Stomach (tissue), 19 donors: ENCODE measurements at places on chromosomes 4 and X.

GRCh38 chrX:102672856-102673255 lies 21.6 kb downstream of the GPRASP1 start:
- no peak for DNase-seq

DNA sequence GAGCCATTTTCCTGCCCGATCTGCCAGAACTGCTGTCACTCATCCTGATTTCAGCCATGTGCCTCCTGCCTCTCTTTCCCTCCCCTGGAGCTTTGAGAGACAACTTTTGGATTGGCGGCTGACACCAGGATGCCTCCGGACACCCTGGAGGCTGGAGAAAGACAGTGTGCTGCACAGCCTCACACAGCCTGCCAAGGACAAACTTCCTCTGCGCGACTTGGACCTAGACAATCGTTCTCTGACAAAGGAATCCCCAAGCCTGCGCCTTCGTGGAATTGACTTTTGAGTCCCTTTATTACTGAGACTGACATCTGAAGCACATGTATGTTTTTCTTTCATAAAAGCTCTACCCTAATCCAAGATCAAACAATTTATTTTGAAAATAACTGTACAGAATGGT lies 10.8 kb upstream of the LDB2 start:
- no peak for DNase-seq

DNA sequence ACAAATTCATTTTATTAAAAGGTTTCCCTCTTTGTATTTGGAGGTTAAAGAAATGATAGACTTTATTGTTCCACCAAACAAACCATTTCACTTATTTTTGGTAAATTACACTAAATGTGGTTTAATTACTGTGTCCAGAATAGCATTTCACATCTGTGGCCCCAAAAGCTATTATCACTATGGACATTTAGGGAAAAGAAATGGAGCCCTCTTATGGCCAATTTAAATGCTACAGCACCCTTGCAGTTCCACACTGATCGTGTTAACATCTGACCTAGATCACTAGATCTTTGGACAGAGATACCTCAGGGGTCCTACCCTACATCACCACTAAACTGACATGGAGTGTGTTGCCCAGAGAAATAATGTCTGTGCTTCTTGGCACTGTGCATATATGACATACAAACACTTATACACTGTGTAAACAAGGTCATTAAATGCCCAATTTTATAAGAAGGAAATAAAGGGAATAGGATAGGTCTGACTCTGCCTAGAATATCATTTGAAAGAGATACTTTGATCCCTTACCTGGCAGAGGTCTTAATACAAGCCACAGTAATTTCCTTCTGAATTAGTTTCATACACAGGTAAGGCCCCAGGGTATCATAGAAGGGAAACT lies 163.9 kb downstream of the KDR start:
- DNase-seq = peak; percentile 52

DNA sequence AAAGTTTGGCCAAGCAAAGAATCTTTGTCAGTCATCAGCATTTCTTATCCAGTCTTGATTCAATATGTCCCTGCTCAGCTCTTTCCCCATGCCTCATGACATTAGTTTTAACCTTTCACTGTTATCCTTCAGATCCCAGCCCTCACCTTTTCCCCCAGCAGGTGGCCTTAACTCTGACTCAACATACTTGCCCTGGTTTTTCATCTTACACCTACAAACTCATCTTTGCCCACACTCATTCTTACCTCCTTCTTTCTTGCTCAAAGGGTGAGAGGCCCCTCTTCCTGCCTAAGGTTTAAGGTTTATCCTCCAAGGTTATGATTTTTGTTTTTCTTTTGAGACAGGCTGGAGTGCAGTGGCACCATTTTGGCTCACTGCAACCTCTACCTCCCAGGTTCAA lies 10.6 kb upstream of the ANXA5 start:
- no peak for DNase-seq

DNA sequence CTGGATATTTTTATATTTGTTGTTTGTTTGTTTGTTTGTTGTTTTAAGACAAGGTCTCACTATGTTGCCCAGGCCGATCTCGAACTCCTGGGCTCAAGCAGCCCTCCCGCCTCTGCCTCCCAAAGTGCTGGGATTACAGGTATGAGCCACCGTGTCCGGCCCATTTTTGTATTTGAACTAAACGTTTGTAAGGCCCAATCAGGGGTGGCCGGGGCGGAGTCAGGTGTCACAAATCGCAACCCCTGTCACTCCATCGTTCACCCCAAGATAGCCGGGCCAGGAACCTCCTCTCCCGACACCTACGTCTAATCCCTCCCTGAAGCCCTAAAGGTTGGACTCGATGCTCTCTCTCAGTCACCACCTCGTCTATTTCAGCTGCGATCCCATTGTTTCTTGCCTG lies 722 bp upstream of the EFHC2 start:
- DNase-seq = peak; percentile 57

- no peak for DNase-seq
Measured at GRCh38 chrX:135354288-135354687, 45.0 kb downstream of the ETDC start.

DNA sequence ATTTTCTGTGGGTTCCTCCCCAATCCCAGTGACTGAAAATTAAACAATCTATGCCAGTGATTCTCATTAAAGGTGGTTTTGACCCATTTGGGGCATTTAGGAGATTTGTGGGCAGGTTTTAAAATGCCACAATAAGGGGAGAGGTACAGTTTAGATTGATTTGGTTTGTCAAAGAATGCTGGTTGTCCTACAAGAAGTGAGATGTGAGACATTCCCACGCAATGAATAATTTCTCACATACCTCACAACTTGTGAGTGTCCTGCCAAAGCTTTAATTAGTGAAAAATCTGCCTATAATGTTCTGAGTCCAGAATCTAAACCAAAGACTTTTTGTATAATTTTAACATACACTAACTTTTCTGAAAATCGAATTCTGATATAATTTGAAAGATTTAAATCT lies 199.4 kb downstream of the MAPK10 start:
- DNase-seq = no peak

GRCh38 chr4:141142423-141142822 lies 9.2 kb upstream of the RNF150 start:
- DNase-seq = no peak

DNA sequence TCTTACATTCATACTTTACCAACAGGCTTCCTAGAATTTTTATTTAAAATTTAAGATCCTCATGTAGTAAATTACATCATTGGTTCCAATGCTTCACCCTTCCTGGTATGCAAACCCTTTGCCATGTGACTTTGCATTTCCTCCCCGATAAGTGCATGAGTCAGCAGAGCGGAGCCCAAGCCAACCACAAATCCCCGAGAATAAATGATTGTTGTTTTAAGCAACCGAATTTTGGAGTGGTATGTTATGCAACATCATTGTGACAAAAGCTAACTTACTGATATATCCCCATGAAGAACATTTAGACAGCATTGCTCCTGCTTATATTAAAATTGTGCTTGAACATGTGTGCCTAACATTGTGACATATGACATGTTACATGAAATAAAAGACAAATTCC lies 199.4 kb upstream of the DDX53 start:
- DNase-seq = no peak

- DNase-seq = no peak
Measured at GRCh38 chrX:44173219-44173618, 170.3 kb downstream of the EFHC2 start.

- no peak for DNase-seq
Measured at GRCh38 chr4:71586087-71586763, 197.7 kb downstream of the GC start.

- DNase-seq = peak; percentile 30
Measured at GRCh38 chr4:66034671-66035070, 364.4 kb upstream of the EPHA5 start.

DNA sequence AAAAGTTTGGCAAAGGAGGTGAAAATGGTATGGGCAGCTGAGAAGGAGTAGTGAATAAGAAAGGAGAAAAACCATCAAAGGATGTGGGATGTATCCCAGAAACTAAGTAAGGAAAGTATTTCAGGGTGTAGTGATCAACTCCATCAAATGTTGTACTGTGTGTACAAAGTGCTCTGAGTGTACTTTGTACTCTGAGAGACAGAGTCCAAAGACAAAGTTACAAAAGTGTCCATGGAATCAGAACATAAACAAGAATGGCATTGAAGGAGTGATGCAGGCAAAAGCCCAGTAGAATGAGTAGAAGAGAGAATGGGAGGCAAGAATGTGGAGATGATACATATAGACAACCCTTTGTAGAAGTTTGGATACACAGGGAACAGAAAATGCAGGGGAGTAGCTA lies 12.3 kb upstream of the PGRMC1 start:
- no peak for DNase-seq

DNA sequence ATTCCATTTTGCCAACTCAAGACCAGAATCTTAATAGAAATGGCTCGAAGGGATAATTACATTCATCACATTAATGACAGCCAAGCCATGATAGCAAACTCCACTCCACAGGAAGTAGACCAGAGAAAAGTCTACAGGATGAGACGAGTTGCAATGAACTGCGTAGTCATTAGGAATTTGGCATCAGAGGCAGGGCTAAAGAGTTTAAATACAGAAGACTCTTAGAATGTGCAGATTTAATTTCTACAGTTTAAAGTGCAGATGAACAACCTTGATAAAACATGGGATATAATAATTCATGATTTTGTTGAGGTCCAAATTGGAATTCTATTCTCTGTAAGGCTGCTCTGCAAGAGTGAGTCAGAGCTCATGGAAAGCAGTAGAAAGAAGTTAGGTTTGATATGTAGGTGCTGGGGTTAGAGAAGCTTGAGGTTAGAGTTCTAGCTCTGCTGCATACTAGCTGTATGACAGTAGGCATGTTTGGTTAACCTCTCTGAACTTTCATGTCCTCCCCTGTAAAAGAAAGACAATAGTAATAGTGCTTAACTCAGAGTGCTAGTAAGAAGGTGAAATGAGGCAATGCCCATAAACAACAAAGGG lies 32.2 kb downstream of the LNX1 start:
- DNase-seq = no peak

- DNase-seq = no peak
Measured at GRCh38 chr4:188433741-188434315, 294.6 kb downstream of the TRIML1 start.

- no peak for DNase-seq
Measured at GRCh38 chr4:98516042-98516440, 142.4 kb downstream of the TSPAN5 start.

- peak; percentile 48 for DNase-seq
Measured at GRCh38 chr4:6892190-6892908, 17.3 kb upstream of the TBC1D14 start.

DNA sequence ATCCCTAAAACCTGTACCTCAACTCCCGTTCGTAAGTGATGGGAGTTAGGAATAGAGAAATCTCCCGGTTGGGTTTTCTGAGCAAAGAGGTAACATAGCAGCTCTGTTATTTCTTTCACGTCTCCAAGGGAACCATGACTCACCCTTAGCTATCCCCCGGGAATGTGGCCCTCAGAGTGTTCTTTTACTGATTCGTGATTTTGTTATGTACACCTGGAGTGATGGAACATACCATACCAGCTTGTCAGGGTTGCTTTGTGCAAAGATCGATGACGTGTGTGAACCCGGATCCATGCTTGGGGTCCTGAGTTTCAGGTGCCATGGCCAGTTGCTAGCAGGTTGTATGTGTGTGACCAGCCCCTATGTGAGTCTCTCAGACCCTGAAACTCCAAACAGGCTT lies 52.6 kb downstream of the HPRT1 start:
- no peak for DNase-seq

GRCh38 chr4:73193659-73194058 lies 64.9 kb downstream of the ANKRD17 start:
- no peak for DNase-seq

GRCh38 chr4:84914686-84915395 lies 51.6 kb downstream of the WDFY3 start:
- DNase-seq = no peak

GRCh38 chr4:124666496-124666895 lies 46.0 kb downstream of the ANKRD50 start:
- no peak for DNase-seq

DNA sequence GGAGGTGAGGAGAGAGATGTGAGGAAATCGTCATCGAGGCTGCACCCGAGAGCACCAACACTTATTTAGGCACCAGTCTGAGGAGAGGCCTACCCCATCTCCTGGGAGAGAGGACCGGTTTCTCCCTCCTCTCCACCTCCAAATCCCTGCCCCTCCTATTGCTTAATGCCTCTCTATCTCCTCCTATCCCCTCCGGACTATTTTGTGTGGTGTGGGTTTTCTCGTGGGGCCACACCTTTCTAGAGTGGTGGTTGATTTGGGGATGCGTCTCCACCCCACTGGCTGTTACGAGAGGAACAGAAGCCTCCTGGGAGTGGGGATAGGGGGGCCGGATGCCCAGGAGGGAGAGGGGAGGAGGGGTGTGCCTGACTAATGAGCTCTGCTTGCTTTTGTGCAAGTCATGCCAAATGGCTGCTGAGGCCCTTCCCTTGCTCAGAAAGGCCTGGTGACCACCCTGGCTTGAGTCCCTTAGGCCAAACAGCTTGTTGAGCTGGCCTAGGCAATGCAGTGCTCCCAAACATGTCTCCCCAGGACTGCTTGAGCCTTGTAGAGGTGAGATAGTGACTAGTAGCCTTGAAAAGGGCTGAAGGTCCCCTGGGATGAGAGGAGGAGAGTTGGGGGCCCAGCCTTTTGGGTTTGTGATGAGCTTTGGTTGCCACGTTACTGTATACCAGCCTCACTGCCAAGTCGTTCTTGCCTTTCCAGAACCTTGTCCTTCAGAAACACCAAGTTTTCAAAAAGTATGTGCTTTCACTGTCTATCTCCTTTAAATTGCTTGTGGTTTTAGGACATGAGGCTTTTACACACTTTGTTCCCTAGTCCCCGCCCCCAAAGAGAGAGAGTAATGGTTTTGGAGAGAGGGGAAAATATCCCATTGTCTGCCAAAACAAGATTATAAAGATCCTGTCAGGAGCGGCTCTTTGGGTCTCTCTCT lies 1.2 kb downstream of the MSN start:
- DNase-seq = peak; percentile 76
